ENCODE measurements at places on chromosomes 7 and 10. TPM values are rescaled to one million over a fixed set of nuclear protein-coding genes. Genes with fewer than 3 reads are reported as not detected.

Gene CALHM1
- total RNA-seq: not detected

Gene CSGALNACT2
- 19.9 TPM for total RNA-seq

Gene HOXA3
- 12.0 TPM for total RNA-seq

Gene STOX1
- total RNA-seq: 0.48 TPM

Gene TMEM213
- total RNA-seq: not detected

Gene OGA
- total RNA-seq: 113 TPM
